ENCODE measurements at places on chromosomes 13 and 19. TPM values are rescaled to one million over a fixed set of nuclear protein-coding genes. Genes with fewer than 3 reads are reported as not detected.

GRCh38 chr19:4241824-4242430 is 5.0 kb upstream of the YJU2 start:
- no peak for DNase-seq

Gene CABP5
- total RNA-seq = not detected

Gene FOXO1
- 25.2 TPM for total RNA-seq

GRCh38 chr19:42207767-42208271 is 9.7 kb downstream of the DEDD2 start:
- no peak for DNase-seq

Gene HTR2A
- total RNA-seq = not detected

GRCh38 chr13:93227280-93227877 is 772 bp downstream of the GPC6 start:
- DNase-seq = no peak

GRCh38 chr13:50598338-50598737 is 245.2 kb downstream of the DLEU7 start:
- DNase-seq = no peak

Gene B3GNT8
- total RNA-seq = 2.1 TPM

DNA sequence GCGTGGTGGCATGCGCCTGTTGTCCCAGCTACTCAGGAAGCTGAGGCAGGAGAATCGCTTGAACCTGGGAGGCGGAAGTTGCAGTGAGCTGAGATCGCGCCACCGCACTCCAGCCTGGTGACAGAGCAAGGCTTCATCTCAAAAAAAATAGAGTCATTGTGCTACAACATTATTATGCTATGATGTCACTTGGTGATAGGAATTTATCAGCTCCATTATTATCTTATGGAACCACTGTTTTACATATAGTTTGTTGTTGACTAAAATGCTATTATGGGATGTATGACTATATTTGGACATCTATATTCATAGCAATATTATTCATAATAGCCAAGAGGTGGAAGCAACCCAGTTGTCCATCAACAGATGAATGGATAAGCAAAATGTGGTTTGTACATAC is 26.4 kb upstream of the SLC7A1 start:
- no peak for DNase-seq

DNA sequence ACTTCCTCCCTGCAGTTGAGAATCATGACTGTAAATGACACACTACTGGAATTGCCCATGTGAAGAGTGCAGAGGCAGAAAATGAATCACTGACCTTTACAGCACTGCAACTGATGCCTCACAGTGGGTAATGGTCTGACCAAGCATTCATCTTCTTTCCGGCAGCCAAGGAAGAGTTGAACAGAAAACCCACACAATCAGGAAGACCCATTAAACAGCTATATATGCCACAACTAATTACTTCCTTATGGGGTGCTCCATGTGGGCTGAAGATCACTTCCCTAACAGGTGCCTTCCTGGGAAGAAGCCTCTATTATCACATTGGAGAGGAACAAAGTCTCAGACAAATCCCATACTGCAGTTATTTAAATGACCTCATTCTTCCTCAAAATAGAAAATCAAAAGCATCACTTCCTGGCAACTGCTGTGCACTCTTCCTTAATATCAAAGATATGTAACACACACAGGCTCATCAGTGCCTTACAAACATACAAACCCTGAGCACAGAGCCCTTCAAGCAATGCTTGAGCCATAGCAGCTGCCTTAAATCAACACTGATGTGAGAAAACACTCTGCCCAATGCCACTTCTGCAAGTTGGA is 45.8 kb downstream of the RUBCNL start:
- no peak for DNase-seq

DNA sequence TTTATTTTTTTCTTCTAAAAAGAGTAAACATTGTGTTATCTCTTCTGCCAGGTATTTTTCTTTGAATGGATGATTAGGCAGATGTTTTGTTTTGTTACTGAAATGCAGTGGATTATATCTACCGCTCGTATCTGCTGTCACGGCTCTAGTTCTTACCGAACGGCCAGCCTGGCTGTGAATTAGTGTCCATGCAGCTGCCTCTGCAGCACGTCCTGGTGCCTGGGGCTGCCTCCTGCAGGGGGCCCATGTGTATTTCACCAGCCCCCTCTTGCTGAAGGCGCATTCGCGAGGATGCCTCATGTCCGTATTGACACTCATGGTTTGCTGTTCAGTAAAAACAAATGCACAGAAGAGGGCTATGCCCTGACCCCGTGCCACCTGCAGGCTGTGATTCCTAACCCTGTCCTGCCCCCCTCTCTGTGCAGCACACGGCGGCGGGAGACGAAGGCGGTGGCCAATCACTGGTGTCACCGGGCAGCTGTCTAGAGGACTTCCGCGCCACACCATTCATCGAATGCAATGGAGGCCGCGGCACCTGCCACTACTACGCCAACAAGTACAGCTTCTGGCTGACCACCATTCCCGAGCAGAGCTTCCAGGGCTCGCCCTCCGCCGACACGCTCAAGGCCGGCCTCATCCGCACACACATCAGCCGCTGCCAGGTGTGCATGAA is 49.9 kb downstream of the RAB20 start:
- DNase-seq = no peak

Gene OR4F17
- total RNA-seq = not detected

GRCh38 chr13:23383151-23383550 is 50.4 kb downstream of the SACS start:
- DNase-seq = no peak

DNA sequence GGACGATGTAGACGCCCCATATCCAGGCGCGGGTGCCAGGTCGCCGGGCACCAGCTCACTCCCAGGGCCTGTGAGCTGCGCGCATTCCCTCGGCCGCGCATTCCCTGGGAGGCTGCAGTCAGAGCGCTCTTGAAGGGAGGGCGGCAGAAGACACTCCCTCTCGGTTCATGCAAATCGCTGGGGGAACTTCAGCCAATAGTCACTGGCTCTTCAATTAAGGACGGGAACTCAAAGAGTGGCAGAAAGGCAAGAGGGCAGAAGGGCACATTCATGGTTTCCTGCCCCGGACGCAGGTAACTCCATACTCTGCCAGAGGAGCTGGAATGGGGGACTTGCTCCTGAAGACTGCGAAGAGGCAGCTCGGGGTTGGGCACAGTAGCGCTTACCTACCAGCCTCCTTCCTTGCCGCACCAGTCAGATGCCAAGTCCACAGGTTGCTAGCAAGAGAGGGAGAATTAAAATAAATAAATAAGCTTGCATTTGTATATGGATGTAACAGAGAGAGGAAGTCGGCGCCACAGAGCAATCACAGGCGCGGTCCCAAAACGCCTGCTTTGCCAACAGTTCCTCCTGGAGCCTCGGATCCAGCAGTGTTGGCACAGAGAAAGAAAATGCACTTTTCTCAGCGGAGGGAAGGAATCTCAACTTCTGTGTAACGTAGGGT is 459 bp downstream of the PCDH20 start:
- DNase-seq = no peak

DNA sequence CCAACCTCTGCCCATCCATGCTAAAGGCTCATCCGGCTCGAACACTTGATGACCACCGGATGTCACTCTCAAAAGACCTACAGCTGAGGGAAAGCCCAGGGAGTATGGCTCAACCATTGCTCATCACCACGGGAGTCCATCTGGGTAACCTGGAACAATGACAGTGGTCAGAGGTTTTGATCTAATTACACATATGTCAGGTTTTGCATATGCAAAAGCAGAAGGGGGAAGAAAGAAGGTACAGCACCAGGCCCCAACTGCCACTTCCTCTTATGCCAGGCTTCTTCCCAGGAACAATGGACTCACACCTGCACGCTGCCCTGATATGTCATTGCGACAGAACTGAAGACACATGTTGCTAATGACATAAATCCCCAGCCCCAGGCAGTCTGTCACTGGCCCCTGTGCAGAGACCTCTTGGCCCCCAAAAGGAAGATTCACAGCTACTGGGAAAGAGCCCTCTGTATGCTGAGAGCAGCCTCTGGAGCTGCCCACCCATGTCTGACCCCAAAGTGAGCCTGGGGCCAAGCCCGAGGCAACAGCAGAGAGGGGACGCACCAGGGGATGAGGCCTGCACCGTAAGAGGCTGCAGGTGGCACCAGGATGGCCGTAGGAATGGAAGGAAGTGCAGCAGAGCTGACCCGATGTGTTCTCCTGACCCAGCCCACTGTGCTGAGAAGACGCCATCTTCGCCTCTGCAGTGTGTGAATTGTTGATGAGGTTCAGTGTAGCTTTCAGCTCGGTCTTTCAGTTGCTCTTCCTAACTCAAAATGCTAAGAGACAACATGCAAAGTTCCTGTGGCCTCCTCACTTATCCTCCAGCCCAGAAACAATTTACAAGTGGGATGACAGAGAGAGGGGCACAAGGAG is 26.3 kb downstream of the EPS15L1 start:
- no peak for DNase-seq

Gene PSG7
- not detected for total RNA-seq

DNA sequence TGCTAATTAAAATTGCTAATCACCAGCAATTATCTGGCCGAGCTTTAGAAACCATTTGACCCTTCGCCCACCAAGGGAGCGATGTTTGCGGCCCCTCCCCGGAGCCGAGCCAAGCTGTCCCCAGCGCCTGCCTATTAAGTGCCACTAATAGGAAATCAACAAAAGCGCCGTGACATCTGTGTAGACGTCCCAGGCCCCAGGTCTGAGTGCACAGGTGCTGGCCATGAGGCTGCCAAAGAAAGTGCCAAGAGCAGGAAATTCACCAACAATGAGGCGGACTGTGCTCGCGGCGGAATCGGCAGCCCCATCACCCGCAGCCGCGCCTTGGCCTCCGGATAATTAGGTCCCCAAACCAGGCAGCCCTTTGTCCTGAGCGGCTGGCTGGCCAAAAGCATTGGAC is 44.5 kb upstream of the SPACA7 start:
- DNase-seq = no peak

DNA sequence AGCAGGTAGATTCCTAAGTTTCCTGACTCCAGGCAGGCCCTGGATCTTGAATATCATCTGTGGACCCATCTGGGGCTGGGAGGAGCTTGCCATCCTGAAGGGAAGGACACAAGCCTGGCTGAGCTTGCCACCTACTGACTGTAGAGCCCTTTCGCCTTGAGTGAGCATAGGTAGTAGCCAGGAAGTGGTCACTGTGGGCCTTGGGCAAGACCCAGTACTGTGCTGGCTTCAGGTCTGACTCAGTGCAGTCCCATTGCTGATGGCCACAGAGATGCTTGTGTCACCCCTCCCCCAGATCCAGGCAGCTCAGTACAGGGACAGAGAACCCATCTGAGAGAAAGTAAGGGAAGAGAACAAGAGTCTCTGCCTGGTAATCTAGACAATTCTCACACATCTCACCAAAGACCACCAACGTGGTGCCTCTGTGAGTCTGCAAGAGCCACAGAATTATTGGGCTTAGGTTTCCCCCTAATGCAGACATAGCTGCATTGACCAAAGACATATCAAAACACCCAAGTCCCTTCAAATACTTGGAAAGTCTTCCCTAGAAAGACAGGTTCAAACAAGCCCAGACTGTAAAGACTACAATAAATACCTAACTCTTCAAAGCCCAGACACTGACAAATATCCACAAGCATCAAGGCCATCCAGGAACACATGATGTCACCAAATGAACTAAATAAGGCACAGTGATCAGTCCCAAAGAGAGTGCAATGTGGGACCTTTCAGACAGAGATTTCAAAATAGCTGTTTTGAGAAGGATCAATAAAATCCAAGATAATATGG is 108.2 kb upstream of the WASF3 start:
- no peak for DNase-seq

Gene CHST8
- total RNA-seq = 0.07 TPM

GRCh38 chr19:34172661-34173192 is 423 bp downstream of the LSM14A start:
- no peak for DNase-seq

GRCh38 chr19:54179921-54180461 is 7.0 kb upstream of the TMC4 start:
- no peak for DNase-seq

GRCh38 chr19:4602915-4603314 is 36.4 kb upstream of the TNFAIP8L1 start:
- DNase-seq = no peak

GRCh38 chr19:7846155-7846646 is 16.2 kb downstream of the EVI5L start:
- DNase-seq = no peak

GRCh38 chr19:46530636-46531035 is 35.0 kb upstream of the PNMA8B start:
- DNase-seq = no peak

DNA sequence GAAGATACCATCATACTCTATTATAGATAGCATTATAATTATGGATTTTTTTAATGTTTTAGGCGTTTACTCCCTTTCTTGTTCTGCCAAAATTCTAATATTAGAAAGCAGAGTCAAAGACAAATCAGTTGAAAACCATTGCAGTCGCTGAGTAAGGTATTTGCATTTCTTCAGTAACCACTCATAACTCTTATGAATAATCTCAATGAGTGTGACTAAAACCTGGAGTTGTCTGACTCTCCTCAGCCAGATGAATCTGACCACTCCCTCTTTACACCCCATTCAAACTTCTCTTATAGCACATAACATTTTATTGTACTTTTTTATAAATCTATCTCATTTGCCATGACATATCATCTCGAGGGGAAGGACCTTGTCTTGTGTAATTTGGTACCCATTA is 1006.5 kb downstream of the DIAPH3 start:
- no peak for DNase-seq

DNA sequence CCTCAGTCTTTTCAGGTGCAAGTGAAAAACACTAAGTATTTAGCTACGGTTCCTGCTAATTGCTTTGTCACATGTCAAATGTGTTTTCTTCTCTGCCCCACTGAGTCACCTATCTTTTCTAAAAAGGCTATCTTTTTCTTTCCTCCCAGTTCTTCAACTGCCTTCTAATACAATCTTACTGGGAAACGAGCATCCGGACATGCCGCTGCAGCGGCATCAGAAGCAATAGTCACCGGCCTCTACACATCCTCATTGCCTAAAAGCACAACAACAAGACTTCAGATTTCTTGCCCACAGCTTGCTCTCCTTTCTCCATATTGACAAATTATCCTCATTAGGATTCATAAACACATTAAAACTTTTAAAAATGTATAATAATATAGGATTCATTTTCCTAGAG is 1.2 kb downstream of the PCDH9 start:
- DNase-seq = no peak

Gene SLC6A16
- 0.13 TPM for total RNA-seq

Gene ZNF681
- 0.26 TPM for total RNA-seq

GRCh38 chr13:61192826-61193225 is 222.8 kb downstream of the PCDH20 start:
- no peak for DNase-seq

DNA sequence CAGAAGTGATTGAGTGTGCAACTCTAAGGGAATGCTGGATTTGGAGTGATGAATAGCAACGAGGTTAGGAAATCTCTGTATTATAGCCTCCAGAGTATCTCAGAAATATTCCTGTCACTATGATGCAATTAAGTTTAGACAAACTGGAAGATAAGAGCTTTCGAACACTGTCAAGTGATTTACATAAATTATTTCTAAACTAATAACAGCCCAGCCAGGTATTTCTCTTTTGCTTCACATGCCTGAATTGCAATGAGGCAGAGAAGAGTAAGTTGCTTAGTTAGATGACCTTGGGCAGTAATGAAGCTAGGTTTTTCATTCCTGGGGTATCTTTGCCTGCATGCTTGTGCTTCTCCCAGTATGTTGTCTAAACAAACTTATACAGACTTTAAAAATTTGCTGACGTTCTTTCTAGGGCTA is 134.5 kb downstream of the LMO7 start:
- DNase-seq = no peak

Measured in pulmonary artery endothelial cell (primary cell).